Tracheal epithelial cell (primary cell): ENCODE measurements at places on chromosomes 11 and 22. TPM values are rescaled to one million over a fixed set of nuclear protein-coding genes. Genes with fewer than 3 reads are reported as not detected.

HSCB gene
- total RNA-seq, result 13.0 and 21.7 TPM in 2 replicates

SERPING1 gene
- 0.43 and 2.9 TPM in 2 replicates for total RNA-seq

DGAT2 gene
- 6.3 and 11.7 TPM in 2 replicates for total RNA-seq

OR8D4 gene
- total RNA-seq, result not detected in 2 replicates

TBX1 gene
- total RNA-seq, result 10.1 and 13.4 TPM in 2 replicates

THY1 gene
- 0.21 and 2.4 TPM in 2 replicates for total RNA-seq

ZDHHC24 gene
- 17.7 and 22.9 TPM in 2 replicates for total RNA-seq

PAMR1 gene
- total RNA-seq, result 2.6 and 5.8 TPM in 2 replicates
